ENCODE measurements at places on chromosomes 6 and 20.

DNA sequence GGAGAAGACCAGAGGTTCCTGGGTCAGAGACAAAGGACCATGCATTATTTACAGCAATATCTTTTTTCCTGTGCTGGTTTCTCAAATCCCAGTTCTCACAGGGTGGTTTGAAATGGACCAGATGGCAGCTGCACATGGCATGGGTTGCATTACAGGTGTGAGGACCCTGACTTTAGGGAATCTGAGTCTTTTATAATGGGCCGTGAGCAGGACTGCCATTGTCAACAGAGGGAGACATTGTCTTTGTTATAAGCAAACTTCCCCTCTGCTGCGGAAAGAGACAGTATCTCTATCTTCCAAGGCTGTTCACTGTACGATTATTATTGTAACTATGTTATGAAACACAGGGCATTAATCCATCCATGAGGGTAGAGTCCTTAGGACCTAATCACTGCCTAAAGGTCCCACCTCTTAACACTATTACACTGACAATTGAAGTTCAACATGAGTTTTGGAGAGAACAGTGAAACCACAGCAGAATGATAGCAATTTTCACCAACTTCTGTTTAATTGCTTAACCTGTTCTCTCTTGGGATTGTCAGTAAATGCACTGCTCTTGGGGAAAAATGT is 156.1 kb upstream of the AGPAT4 start:
- DNase-seq, result no peak

GRCh38 chr6:27669624-27670301 is 196.9 kb upstream of the ZNF184 start:
- peak; percentile 40 for DNase-seq

GRCh38 chr20:32449890-32450401 is 91.8 kb downstream of the ASXL1 start:
- DNase-seq, result no peak

DNA sequence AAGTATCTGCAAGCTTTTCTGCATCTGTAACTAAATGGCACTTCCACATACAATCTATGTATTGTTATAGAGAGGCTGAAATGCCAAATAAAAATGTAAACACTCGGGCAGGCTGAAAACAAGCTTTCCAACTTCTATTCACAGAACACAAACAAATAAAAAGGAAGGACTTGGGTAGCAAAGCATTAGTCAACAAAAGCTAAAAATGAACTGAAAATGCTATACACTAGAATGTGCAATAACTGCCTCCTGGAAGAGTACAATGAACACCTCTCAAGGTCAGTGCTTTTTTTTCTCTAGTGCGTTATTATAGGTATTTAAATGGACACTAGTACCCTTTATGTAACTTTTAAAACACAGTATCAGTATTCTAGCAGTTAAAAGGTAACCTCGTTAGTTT is 31.4 kb downstream of the STK38 start:
- peak; percentile 32 for DNase-seq

GRCh38 chr20:44054849-44055248 is 132.1 kb downstream of the JPH2 start:
- no peak for DNase-seq
